HuH-7.5 (cell line): ENCODE measurements at places on chromosomes 6 and 20.
A peak's percentile ranks its signal among the peaks of the same experiment; 100 is the strongest.

DNA sequence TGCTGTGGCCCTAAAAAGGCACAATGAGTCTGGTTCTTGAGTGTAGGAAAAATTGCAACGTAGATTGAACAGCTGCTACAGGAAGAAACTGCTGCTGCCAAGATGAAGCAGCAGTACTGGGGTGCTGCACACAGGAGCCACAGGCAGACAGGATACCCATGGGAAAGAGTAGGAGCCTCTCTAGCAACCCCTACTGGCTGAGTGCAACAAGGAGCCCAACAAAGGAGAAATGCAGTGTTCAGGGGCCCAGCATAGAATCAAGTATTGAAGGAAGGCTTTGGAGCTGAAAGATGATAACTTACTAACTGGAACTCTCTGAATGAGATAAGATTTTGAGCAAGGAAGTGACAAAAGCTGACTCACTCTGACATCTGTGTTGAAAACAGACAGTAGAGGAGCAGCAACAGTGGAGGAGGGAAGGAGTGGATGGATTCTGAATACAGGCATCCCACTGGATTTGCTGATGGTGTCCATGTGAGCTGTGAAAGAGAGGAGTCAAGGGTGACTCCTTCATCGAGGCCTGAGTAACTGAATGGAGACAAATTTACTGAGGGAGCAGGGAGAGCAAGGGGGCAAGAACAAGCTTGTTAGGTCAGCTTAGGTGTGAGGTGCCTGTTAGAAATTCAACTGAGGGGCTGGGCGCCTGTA lies 534.7 kb upstream of the JARID2 start:
- DNase-seq, result peak; percentile 14

GRCh38 chr20:53922901-53923314 lies 147.5 kb downstream of the BCAS1 start:
- DNase-seq, result no peak

- DNase-seq, result no peak
These were observed 1177.9 kb downstream of the GRIK2 start for GRCh38 chr6:102571236-102571908.

GRCh38 chr6:126718600-126719327 lies 378.8 kb downstream of the CENPW start:
- no peak for DNase-seq

DNA sequence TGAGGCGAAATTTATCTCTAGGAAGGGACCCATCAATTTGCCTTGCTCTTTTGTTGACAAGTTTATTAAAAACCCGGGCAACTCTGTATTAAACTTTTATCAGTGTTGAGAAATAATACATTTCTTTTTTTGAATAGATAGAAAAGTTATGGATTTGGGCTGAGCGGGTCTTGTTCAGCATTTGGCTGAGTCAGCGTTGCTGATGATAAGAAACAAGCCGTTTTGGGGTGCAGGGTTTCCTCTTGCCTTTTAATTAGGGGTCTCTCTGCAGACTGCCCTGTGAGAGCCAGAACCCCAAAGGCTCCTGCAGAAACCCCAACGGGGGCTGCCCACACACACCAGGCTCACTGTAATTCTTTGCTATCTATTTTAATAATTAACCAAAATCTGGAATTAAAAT lies 82.1 kb upstream of the SLCO4A1 start:
- DNase-seq, result no peak

- DNase-seq, result no peak
These were observed 216.7 kb upstream of the SLC35B3 start for GRCh38 chr6:8651998-8652397.

DNA sequence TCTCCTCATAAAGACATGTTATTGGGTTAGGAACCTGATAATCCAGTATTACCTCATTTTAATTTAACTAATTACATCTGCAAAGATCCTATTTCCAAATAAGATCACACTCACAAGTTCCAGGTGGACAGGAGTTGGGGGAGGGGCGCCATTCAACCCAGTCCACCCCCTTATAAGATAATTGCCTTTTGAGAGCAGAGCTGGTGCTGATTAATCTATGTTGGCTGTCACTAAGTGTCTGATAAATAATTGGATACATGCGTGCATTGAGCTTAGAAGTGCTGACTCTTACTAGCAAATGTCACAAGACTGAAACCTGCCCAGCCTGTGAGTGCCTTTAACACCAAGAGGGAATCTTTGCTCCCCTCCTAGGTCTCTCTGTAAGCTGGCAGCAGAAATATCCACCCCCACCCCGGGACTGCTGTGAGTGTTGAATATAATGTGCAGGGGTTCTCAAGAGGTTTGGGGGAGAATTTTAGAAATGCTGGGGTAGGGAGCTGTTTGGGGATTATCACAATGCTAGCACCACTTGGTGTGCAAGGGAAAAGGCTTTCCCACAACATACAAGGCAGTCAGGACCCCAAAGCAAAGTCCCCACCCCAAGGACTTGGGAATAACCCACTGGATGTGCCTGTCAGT lies 87.5 kb downstream of the ANKRD60 start:
- no peak for DNase-seq

GRCh38 chr6:70669133-70669532 lies 1.4 kb downstream of the SMAP1 start:
- DNase-seq, result no peak

GRCh38 chr6:5388326-5388725 lies 127.0 kb downstream of the FARS2 start:
- DNase-seq, result no peak

DNA sequence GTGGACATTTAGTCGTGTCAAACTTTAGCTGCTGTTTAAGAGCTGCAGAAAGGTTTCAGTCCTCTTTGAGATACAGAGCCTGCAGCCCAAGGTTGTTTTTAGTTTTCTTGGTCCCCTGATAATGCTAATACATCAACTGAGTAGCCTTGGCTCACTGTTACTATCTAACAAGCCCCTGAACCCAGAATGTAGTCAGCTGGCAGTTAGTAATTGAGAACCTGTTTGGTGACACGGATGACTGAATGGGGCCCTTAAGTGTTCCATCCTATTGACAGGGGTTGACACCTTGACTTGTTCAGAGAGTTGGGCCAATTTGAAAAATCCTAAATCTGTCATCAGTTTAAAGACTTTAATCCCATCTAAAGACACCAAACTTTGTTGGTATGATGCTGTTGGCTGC lies 2.8 kb downstream of the RTN4IP1 start:
- DNase-seq, result no peak

GRCh38 chr6:75748743-75749538 lies at the start of gene MYO6:
TSS of gene MYO6 (plus strand) at chr6:75749239. CDS start at chr6:75817548, 68,309 bp downstream.
- peak; percentile 54 for DNase-seq

GRCh38 chr20:32411955-32412706 lies 54.0 kb downstream of the ASXL1 start:
- DNase-seq, result no peak

- DNase-seq, result no peak
These were observed 201.1 kb downstream of the SAMD5 start for GRCh38 chr6:147709396-147710272.

GRCh38 chr6:17020889-17021538 lies 80.8 kb upstream of the STMND1 start:
- DNase-seq, result no peak

GRCh38 chr6:153572371-153572770 lies 441.3 kb upstream of the RGS17 start:
- DNase-seq, result no peak

DNA sequence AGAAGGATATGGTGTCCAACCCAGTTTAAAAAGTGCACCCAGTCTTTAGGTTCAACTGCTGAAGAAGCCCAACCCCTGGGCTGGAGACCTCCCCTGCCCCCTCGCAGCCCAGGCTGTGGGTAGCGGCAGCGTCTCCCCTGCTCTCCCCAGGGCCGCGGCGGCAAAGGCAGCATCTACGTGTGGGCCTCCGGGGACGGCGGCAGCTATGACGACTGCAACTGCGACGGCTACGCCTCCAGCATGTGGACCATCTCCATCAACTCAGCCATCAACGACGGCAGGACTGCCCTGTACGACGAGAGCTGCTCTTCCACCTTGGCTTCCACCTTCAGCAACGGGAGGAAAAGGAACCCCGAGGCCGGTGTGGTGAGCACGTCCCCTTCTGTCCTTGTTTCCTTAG lies 77.6 kb downstream of the BFSP1 start:
- no peak for DNase-seq

DNA sequence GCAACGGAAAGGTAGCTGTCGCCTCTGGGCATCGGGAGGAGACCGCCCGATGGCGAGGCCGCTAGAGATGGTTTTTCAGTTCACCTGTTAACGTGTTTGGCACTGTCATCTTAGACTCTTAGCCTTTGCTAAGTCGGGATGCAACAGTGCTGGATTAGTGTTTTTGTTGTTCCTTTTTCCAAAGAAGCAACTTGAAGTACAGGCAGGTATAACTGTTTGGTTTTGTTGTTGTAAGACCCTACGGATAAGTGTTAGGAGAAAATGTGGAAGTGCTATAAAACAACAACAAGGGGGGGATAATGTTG lies 723 bp downstream of the MANEA start:
- no peak for DNase-seq

DNA sequence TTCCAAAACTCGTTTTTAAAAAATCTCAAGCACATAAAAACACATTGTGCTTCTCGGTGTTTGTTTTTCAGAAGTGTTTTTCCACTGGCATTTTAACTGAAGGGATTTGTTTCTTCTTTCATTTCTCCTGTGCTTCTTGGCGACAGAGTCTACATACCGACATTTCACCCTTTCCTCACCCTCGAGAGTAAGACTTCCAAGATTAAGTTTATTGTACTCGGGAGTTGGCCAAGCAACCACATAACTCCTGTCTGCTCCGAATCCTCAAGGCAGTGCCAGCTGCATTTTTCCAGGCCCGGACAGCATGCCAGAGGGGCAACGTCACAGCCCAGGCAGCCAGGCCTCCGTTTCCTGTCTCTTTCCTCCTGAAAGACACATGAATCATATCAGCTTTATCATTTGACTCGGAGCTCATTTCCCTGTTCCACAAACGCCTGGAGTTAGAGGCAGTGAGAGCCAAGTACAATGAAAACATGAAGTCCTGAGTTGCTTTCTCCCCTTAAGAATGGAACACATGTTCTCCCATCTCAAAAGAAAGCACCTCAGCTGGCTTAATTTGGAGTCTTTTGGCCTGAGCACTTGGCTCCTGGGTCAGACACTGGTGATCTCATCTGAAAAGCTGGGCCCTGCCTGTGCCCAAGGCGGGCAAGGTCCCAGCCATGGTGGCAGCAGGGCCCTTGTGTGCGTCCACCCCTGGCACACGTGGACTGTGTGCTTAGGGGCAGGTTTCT lies 23.2 kb upstream of the FAM50B start:
- DNase-seq, result no peak

GRCh38 chr6:167779129-167779992 lies 47.4 kb upstream of the AFDN start:
- no peak for DNase-seq

- no peak for DNase-seq
These were observed 37.2 kb downstream of the SCAND1 start for GRCh38 chr20:35917077-35917476.

DNA sequence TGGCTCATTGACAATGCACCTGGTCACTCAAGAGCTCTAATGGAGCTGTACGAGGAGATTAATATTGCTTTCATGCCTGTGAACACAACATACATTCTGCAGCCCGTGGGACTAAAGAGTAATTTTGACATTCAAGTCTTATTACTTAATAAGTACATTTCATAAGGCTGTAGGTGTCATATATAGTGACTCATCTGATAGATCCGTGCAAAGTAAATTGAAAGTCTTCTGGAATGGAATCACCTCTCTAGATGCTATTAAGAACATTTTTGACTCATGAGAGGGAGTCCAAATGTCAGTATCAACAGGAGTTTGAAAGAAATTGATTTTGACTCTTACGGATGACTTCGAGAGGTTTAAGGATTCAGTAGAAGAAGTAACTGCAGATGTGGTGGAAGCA lies 267.9 kb downstream of the CLVS2 start:
- no peak for DNase-seq

GRCh38 chr6:164296411-164296810 lies 881.9 kb downstream of the QKI start:
- no peak for DNase-seq

- no peak for DNase-seq
These were observed 64.7 kb upstream of the RPS6KA2 start for GRCh38 chr6:166691746-166692145.

DNA sequence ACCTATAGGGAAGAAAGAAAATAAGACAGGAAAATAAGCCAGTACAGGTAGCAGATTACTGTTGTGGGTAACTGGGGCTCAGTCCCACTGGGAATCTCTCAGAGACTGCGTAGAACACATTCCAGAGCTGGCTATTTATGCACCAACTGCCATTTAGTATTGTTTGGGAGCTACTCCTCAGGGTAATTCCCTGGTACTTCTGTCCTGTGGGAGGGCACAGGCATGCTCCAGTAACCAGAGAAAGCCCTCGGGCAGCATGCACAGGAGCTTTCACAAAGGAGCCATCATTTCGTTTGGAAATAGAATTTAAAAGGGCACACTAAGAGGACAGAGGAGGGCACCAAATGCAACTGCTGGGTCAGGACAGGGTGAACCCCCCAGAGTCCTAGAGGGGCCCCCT lies 148.0 kb upstream of the LRFN2 start:
- DNase-seq, result no peak

DNA sequence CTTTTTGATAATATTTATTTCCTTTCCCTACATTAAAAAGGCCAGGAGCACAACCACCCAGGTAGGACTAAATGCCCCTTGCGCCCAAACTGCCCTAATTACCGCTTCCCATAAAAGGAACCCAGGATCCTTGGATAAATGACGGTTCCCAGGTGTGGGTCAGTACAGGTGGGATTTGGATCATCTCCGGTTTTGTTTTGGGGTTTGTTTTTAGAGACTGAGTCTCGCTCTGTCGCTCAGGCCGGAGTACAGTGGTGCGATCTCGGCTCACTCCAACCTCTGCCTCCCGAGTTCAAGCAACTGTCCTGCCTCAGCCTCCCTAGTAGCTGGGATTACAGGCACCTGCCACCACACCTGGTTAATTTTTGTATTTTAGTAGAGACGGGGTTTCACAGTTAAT lies 28.4 kb downstream of the ZNF217 start:
- no peak for DNase-seq

DNA sequence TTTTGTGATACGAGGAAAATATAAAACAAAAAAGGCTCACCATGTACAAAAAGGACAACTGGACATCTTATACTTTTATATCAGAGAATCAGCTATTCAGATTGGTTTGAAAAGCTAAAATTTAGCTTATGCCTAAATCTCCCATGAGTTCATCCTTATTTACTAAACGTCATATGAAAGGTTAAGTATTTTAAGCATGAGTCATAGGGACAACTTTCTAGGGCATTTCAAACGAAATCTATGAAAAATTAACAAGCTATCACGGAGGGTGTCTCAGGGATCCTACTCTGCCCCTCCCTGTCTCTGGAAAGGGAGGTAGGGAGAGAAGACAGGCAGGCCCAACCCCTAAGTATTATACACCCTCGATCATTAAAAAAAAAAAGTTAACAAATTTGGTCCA lies 124.1 kb upstream of the LOC128125822 start:
- no peak for DNase-seq
